ENCODE measurements at places on chromosomes 2 and 18.

GRCh38 chr2:91748902-91749301 lies 3057.4 kb downstream of the RPIA start:
- DNase-seq, result no peak

GRCh38 chr2:160667811-160668210 lies 174.2 kb upstream of the RBMS1 start:
- DNase-seq, result no peak

GRCh38 chr18:64972545-64972944 lies 778.3 kb upstream of the CDH7 start:
- peak; percentile 58 for DNase-seq

DNA sequence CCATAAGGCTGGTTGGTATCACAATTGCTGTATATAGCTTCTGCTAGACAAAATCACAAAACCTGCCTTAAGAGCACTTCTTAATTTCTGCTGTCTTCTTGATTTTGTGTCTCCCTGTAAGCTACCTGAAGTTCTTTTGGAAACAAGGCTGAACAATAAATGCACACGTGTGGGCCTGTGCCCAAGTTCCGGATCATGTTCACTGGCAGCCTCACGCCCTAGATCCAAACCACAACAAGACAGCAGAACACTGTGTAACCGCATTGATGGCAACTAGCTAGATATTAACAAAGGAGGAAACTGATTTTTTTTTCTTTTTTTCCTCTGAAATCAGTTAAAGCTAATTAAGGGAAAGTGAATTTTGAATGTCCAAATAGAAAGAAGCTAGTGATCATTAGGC lies 81.5 kb upstream of the LYPD6B start:
- no peak for DNase-seq

GRCh38 chr18:6024745-6025248 lies 129.5 kb upstream of the TMEM200C start:
- DNase-seq, result peak; percentile 41

- DNase-seq, result no peak
Observed at GRCh38 chr2:95014126-95014708, 11.3 kb upstream of the MAL start.

- DNase-seq, result no peak
Observed at GRCh38 chr2:111898703-111899514, 502 bp downstream of the MERTK start.

GRCh38 chr2:129757915-129758783 lies 221.3 kb upstream of the RAB6C start:
- DNase-seq, result no peak

DNA sequence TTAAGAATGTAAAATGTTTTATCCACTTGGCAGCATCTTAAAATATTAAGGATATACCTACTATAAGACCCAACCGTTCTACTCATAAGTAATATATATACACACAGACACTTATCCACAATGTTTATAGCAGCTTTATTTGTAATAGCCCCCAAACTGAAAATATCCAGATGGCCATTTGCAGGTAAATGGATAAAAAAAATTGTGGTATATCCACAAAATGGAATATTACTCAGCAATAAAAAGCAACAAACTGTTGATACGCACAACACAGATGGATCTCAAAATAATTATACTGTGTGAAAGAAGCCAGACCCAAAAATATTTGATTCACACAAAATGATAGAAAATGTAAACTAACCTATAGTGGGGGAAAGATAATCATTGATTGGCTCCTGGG lies 122.0 kb downstream of the ARHGAP28 start:
- no peak for DNase-seq

DNA sequence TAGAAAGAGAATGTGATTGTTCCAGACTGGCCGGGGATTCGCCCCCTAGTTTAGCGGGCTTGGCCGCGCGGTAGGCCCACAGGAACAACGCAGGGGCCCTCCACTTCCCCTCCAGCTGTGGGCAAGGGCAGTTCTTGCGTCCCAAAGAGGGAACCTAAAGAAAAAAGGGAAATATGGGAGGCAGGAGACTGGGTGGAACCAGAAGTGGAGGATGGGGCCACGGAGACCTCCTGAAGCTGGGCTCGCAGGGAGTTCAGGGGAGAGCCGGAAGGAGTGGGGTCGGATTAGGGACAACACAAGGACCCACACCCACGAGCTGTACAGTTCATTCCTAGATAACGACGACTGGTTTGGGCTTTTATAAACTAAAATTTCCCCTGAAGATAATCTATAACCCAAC lies 18.2 kb downstream of the GNLY start:
- no peak for DNase-seq

DNA sequence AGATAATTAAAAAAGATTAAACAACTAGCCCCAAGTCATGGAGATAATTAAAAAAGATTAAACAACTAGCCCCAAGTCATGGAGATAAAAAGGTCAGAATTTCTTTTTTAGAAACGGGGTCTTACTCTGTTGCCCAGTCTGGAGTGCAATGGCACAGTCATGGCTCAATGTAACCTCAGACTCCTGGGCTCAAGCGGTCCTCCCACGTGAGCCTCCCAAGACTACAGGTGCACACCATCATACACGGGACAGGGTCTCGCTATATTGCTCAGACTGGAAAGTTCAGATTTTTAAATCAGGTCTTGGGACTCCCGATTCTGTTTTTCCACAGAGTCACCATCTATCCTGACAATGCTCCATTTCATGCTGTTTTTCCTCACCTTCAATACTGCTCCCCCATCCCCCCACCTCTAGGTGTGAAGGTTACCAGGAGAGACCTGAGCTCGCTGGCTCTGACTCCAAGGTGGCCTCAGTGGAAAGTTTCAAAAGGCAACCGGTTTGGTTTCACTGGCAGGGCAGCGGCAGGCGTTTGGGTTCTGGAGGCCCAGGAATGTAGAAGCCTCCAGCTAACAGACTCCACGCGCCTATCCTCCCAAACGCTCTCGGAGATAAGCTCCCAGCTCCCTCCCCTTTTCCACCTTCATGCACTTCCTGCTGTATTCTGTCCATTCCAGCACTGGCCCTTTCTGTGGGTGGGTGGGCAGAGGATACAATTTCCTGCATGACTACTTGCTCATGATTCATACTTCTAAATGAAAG lies 2.9 kb upstream of the SEMA4C start:
- DNase-seq, result no peak

DNA sequence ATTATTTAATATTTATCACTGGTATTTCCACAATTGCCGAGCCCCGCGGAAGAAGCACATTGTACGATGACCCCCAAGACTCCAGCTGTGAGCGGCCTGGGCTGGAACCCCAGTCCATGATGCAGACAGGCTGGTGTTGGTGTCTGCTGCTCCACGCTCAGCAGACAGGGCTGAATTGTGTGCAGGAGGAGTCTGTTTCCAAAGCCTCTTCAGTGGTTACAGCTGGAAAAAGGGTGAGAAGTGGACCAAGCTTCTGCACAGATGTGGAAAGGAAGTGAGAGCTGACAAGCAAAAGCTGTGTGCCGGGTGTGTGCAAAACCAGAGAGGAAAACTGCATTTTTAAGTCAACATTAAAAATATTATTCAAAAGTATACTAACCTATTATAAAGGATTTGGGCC lies 500.4 kb downstream of the GALR1 start:
- DNase-seq, result no peak

DNA sequence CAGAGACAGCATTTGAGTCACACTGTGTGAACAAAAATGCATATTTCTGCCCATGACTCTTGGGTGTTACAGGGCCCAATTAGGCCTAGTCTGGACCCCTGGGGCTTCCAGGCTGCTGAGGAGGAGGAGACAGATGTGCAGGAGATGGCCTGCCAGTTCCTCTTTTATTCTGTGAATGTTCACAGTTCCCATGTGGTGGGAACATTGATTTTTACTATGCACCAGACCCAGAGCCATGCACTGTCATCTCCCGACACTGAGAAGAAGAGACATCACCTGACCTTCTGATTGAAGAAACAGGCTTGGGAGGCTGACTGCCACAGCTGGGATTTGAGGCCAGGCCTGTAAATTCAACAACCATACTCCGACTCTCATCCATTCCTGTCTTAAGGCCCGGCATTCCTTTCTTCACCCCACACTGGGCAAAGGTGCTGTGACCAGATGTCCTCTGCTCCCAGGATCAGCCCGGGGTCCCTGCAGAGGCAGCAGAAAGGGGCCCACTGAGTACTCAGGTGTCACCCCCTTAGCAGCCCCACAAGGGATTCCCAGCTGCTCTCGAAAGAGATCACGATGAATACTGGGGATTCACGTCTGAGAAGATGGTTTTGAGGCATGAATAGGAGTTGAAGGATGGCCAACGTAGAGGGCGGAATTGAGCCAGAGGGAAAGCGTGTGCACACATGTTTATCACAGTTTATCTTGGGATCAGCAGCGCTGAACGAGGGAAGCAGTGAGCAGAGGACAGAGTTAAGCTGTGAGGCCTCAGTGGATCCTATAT lies 3.6 kb upstream of the TFCP2L1 start:
- no peak for DNase-seq

- DNase-seq, result no peak
Observed at GRCh38 chr2:234716271-234716670, 219.4 kb upstream of the ARL4C start.

DNA sequence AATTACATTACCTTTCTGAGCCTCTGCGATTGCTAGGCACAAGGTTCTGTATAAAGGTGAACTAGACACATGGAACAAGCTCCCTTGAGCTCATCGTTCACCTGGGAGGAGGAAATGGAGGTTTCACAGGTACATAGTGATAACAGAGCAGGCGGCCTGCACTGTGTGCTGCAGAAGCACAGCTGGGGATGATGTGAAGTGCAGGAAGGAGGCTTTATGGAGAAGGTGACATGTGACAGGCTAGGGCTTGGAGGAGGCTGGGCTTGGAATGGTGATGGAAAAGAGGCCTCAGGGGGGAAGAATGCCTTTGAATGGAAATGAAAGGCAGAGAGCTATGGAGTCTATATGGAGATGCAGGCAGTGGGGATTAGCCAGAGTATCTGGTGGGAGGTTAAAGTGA lies 22.9 kb downstream of the MARCHF4 start:
- no peak for DNase-seq

GRCh38 chr18:44098551-44099098 lies 582.1 kb upstream of the SETBP1 start:
- no peak for DNase-seq

DNA sequence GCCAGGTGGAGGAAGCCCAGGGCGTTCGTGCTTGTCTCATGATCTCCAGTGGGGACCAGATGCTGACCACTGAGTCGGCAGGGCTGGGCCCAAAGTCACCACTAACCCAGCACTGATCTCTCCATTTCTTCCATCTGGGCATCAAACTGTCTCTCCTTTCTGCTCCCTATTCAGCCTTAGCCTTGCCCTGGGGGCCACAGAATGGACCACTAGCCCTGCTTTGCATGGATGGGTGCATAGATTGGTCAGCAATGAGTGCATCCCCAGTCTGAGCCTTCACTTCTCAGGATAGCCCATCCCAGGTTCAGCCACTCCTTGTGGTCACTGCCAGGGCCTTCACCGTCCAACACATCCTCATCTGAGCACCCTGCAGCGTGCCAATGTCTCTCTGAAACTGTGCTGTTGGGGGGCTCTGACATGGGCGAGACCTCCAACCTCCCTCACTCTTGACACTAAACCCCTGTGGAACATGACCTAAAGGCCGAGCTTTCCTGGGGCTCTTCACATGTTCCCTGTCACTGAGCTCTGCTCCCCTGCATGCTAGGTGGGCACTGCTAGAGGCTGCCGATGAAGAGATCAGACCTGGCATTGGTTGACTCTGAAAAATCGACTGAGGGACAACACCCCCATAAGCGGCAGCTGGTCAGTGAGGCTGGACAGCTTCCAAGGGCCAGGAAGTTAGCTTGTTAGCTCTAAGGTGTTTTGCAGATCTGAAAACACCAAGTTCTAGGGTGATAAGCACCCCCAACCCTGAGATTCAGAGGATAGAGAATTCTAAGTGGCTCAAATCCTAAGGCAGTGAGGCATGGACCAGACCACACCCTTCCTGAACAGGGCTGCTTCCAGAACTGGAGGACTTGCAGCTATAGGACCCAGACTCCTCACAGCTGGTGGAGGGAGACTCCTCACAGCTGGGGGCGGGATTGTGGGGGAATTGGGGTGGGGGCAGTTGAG lies 61.7 kb downstream of the HS1BP3 start:
- DNase-seq, result no peak

- DNase-seq, result no peak
Observed at GRCh38 chr2:101408925-101409324, 21.6 kb upstream of the CREG2 start.

- DNase-seq, result peak; percentile 20
Observed at GRCh38 chr18:70072678-70073077, 125.0 kb upstream of the CD226 start.

- peak; percentile 67 for DNase-seq
Observed at GRCh38 chr2:206981739-206982340, 42.5 kb downstream of the CPO start.

DNA sequence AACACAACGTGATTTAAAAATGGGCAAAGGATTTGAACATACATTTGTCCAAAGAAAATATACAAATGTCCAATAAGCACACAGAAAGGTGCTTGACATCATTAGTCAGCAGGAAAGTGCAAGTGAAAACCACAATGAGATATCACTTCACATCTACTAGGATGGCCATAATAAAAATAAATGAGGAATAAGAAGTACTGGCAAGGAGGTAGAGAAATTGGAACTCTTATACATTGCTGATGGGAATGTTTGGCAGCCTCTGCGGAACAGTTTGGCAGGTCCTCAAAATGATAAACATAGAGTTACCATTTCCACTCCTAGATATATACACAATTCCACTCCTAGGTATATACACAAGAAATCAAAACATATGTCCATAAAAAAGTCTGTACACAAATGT lies 51.0 kb upstream of the PGAP1 start:
- DNase-seq, result no peak

- no peak for DNase-seq
Observed at GRCh38 chr2:31956312-31956711, 54.5 kb downstream of the MEMO1 start.

DNA sequence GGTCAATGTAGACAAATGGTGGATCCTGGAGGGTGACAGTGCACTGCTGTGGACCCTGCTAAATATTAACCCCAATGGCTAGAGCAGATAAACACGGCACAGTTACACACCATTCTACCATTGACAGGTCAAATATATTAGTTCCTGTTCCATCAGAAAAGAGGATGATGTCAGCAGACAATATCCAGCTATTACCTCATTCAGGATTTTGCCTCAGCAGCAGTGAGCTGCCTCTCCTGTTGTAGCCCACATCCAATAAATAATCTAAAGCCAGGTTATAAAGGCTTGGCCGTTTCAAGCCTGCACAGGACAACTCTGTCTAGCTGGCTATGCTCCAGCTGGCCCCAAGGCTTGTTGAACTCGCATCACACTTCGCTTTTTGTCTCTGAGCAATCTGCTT lies 31.6 kb upstream of the NETO1 start:
- DNase-seq, result no peak

Data from fibroblast of skin of left quadriceps (primary cell).